ENCODE measurements at places on chromosomes 4 and X.

GRCh38 chr4:109879636-109880314, 31.9 kb downstream of the LRIT3 start:
- H3K4me3 ChIP-seq, result no peak overlapping the region
- no peak overlapping the region for H3K27ac ChIP-seq
- DNase-seq, result no peak

DNA sequence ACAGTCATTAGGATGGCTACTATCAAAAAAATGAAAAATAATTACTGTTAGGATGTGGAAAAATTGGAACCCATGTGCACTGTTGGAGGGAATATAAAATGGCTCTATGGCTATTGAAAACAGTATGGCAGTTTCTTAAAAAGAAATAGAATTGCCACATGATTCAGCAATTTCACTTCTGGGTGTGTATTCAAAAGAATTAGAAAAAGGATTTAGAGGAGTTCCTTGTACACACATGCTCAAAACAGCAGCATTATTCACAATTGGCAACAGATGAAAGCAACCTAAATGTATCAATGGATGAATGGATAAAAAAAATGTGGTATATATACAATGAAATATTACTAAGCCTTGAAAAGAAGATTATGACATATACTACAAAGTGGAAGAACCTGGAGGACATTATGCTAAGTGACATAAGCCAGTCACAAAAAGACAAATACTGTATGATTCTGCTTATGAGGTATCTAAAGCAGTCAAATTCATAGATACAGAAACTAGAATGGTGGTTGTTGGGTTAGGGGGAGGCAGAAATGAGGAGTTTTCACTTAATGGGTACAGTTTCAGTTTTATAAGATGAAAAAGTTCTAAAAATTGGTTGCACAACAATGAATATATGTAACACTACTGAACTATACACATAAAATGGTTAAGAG, 123.2 kb downstream of the ELOVL6 start:
- DNase-seq, result no peak
- H3K27me3 ChIP-seq, result no peaks in the 10 kb centered on the region

DNA sequence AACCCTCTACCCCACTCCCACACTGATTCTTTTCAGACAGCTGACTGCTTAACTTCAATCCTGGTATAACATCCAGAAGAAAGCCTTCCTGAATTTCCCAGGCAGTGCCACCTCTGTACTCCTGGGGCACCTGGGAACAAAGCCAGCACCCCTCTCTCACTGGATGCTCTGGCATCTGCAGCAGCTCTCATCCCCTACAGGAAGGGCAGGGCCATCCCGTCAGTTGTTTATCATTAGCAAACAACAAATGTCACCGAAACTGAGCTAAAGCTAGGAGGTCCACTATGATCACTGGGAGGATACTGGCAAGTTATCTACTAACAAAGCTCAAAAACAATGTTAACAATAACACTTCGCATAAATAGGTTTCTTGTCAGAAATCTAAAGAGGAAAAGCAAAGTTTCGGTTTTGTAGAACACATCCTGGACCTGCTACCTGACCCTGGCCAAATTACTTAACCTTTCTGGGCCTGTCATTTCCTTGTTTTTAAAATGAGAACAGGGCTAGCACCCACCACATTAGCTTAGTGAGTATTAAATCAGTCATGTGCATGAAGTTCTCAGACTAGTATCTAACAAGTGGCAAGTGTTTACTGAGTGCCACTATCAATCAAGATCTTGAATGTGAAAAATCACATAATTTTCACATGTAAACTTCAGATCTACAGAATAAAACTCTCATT, 86.6 kb downstream of the NR3C2 start:
- no peaks in the 10 kb centered on the region for H3K36me3 ChIP-seq
- peaks cover 20% of the 10 kb centered on the region for H3K4me1 ChIP-seq
- no peak for DNase-seq
- no peak overlapping the region for H3K4me3 ChIP-seq
- peak overlapping the region; percentile 83 for H3K27ac ChIP-seq

DNA sequence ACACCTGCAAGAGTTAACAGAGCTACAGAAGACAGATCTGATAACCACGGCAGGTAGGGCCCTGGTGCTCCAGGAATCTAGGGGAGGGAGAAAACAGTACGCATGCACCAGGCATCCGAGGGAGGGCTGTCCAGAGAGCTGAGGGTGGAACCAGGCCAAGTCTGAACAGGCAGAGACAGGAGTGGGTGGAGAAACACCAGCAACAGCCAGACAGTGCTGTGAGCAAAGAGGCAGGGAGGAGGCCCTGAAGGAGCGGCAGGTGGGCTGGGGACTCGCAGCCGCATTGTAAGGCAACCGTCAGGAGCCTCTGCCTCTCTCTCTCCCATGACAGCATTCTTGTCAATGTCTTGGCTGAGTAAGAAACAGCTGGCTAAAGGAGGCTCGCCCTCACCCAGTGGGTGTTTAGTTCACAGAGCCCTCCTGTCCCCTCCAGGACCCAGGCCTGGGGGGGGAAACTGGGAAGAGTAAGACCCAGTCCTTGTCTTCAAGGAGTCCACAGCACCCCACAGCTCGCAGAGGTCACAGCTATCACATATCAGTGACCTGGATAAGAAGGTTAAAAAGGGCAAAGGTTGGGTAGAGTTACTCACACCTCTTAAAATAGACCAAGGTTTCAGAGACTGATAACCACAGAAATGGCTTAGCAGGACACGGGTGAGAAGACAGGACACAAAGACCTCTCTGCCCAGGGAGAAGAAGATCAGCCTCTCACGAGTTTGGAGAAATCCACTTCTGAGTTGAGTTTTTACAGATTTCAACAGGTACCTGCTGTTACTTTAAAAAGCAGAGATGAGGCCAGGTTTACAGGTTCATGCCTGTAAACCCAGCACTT, 10.5 kb downstream of the ACSL1 start:
- H3K4me1 ChIP-seq, result peaks cover 34% of the 10 kb centered on the region
- H3K4me3 ChIP-seq, result no peak overlapping the region
- peak overlapping the region; percentile 29 for H3K27ac ChIP-seq
- H3K36me3 ChIP-seq, result no peaks in the 10 kb centered on the region
- H3K27me3 ChIP-seq, result no peaks in the 10 kb centered on the region

DNA sequence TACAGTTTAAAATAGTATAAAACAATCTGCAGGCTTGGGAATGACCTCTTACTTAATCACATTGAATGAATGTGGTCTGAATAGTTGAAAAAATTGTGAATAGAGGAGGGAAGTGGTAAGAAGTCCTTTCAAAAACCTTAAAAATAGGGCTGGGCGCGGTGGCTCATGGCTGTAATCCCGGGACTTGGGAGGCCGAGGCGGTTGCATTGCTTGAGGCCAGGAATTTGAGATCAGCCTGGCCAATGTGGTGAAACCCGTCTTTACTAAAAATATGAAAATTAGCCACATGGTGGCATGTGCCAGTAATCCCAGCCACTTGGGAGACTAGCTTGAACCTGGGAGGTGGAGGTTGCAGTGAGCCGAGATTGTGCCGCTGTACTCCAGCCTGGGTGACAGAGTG, 36.5 kb downstream of the HERC3 start:
- H3K4me1 ChIP-seq, result no peaks in the 10 kb centered on the region
- no peaks in the 10 kb centered on the region for H3K27me3 ChIP-seq
- peaks cover 17% of the 10 kb centered on the region for H3K36me3 ChIP-seq
- no peak overlapping the region for H3K27ac ChIP-seq
- H3K4me3 ChIP-seq, result no peak overlapping the region

- no peak overlapping the region for H3K4me3 ChIP-seq
- no peaks in the 10 kb centered on the region for H3K27me3 ChIP-seq
- no peak for DNase-seq
Observed at GRCh38 chr4:56995525-56995924, 16.8 kb downstream of the POLR2B start.

DNA sequence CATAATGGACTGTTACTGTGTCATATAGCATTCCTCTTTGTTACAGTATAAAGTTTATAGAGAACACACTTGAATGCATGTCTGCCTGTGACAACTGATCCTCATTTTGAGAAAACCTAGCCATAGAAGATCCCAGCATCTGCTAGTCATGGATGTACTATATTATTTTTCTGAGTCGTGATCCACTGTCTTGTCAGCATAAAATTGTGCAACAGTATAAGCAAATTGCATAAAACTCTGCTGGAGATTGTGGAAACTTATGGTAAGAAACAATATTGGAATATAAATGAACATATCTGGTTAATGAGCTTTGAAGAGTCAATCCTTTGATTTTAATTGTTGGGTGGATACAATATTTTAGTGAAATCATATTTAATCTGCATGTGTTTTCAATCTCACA, 3.6 kb downstream of the NEIL3 start:
- H3K27ac ChIP-seq, result no peak overlapping the region
- H3K4me3 ChIP-seq, result no peak overlapping the region

DNA sequence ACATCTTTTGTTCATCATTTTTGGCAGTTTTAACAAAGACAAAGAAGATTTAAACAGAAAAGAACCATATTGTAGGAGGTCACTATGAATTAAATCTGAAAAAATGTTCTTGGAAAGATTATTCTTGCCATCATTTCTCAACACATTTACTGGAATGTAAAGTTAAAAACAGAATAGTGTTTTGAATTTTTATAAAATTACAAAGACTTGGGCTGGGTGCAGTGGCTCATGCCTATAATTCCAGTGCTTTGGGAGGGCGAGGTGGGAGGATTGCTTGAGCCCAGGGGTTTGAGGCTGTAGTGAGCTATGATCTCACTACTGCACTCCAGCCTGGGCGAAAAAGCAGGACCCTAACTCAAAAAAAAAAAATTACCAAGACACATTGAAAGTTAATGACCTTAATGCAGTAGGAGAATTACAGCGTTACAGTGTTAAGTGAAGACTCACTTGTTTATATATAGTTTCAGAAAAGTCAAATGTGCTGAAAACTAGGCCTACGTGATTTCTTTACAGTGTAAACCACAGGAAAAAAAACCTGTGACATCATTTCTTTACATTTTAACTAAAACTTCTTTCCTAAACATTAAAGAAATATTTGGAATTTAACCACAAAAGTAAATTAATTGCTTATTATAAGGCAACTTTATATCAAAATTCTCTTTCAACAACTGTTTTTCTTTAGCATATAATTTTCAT, 7.9 kb downstream of the FAM13A start:
- H3K4me1 ChIP-seq, result no peaks in the 10 kb centered on the region
- H3K27ac ChIP-seq, result no peak overlapping the region
- no peaks in the 10 kb centered on the region for H3K36me3 ChIP-seq
- no peaks in the 10 kb centered on the region for H3K27me3 ChIP-seq
- no peak overlapping the region for H3K4me3 ChIP-seq

DNA sequence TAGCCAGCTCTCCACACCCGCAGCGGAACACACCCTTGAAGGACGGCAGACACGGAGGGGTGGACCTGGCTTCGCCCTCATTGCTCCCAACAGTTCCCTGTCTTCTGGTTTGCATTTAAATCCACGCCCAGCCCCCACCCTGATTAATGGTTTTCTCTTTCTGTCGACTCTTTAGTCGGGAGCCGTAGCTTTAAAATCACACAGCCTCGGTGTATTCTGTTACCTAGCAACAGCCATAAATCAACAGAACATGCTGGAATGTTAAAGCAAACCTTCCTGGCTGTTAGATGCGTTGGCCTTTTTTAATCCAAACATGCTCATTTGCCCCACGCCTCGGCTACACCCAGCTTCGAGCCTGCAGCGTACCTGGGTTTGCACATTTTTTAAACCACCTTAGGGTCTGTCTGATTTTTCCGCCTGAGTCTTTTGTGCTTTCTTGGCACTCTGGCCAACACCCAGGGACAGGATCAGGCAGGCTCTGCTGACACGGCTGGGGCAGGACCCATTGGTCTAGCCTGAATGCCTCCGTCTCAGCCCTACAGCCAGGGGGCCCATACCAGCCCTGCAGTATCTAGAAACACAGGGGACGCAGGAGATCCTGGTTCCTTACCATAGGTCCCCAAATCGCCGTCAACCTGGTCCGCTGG, 21.4 kb upstream of the PPP2R2C start:
- H3K4me1 ChIP-seq, result no peaks in the 10 kb centered on the region
- H3K27ac ChIP-seq, result no peak overlapping the region
- no peak overlapping the region for H3K4me3 ChIP-seq
- peaks cover 16% of the 10 kb centered on the region for H3K27me3 ChIP-seq

GRCh38 chrX:47047989-47048388, 30.3 kb upstream of the RGN start:
- no peaks in the 10 kb centered on the region for H3K36me3 ChIP-seq
- H3K27me3 ChIP-seq, result no peaks in the 10 kb centered on the region
- no peak overlapping the region for H3K27ac ChIP-seq

- no peaks in the 10 kb centered on the region for H3K36me3 ChIP-seq
- no peaks in the 10 kb centered on the region for H3K4me1 ChIP-seq
- no peaks in the 10 kb centered on the region for H3K27me3 ChIP-seq
- DNase-seq, result no peak
- H3K4me3 ChIP-seq, result no peak overlapping the region
Observed at GRCh38 chr4:98864560-98864959, 64.4 kb downstream of the EIF4E start.

DNA sequence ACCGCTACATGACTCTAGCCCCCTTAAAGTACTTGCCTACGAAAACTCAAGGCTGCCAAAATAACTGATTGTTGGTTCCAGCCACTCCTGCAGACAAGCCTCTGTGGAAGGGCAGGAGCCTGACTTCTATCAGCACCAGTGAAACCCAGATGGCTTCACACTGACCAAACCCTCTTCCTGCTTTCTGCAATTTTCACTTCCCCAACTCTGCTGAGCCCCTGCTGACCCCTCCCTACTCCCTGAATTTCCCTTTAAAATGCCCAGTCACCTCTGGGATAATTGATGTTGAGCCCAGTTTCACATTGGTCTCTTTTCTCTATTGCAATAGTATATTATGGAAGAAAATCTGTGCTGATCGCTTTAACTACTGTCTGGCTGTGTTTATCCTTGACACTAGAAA, 61.6 kb upstream of the STS start:
- H3K4me1 ChIP-seq, result peaks cover 71% of the 10 kb centered on the region
- H3K36me3 ChIP-seq, result peaks cover 10% of the 10 kb centered on the region
- H3K27ac ChIP-seq, result no peak overlapping the region
- no peak for DNase-seq
- no peaks in the 10 kb centered on the region for H3K27me3 ChIP-seq

DNA sequence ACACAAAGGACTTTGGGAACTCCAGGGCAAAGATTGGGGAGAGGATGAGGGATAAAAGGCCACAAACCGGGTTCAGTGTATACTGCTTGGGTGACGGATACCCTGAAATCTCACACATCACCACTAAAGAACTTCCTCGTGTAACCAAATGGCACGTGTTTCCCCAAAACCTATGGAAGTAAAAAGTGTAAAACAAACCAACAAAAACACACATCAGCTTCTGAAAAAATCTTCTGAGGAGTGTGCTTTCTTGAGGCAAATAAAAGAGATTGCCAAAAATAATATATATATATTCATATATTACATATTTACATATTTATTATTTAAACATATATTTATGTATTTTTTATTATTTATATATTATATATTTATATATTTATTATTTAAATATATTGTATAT, 3.9 kb downstream of the P2RY8 start:
- no peaks in the 10 kb centered on the region for H3K27me3 ChIP-seq
- H3K27ac ChIP-seq, result peak overlapping the region; percentile 76
- H3K36me3 ChIP-seq, result peaks cover 25% of the 10 kb centered on the region
- peaks cover 18% of the 10 kb centered on the region for H3K4me1 ChIP-seq
- no peak overlapping the region for H3K4me3 ChIP-seq
- no peak for DNase-seq

DNA sequence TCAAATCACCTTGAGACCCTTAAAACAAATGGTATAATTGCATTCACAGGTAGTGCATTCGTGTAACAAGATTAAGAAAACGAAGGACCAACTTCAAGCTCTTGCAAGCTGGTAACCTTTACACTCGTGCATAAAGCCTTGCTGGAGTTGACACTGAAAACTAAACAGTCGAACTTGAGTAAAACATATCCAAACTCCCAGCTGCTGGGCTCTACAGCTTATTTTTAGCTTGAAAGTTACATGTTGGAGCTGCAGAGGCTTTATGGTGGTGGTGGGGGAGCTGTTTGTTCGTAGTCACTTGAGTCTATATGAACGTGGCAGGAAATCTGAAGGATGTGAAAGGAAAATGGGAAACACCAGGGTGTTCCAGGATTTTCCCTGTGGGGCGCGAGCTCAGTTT, 2.7 kb upstream of the WDR1 start:
- H3K27me3 ChIP-seq, result no peaks in the 10 kb centered on the region
- DNase-seq, result no peak
- H3K4me3 ChIP-seq, result peak overlapping the region; percentile 18

Measured in activated naive CD4-positive, alpha-beta T cell treated with anti-CD3 and anti-CD28 coated beads, Interleukin-2, amount 10 ng/mL, durations not matched to agents 7 days and 5 days (primary cell).